ENCODE measurements at places on chromosomes 2 and 18.
A peak's percentile ranks its signal among the peaks of the same experiment; 100 is the strongest.

DNA sequence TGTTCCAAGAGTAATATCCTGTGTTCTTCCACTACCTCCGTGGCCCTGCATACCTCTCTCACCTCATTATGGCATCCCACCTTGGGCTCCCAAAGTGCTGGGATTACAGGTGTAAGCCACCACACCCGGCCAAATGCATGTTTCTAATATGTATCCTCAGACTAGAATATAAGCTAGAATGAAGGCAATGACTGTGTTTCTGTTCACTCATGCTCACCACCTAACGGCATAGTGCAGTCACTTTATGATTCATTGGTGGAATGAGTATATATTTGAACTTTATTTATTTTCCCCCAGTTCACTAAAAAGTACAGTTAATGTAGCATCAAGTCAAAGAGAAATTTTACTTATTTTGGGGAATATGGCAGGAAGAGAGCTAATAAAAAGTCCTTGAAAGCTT lies 11.3 kb downstream of the PIGN start:
- no peak for DNase-seq

DNA sequence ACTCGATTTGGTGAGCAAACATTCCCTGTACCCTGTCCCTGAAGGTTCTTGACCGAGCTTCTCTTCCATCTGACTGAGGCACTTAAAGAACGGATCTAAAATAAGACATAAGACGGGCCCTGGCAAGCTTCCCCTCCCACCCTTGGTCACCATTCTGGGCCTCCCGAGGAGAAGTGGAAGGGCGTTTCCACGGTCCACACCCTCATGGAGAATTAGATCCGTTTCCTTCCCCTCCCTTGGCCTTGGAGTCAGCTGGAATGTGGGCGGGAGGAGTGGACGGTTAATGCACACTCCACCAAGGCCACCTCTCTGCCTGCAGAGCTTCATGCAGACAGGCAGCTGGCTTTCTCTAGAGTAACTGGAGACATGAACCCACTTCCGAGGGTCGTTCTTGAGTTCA lies 257.3 kb upstream of the APCDD1 start:
- no peak for DNase-seq

- peak; percentile 93 for DNase-seq
Measured at GRCh38 chr2:84881581-84882413, 913 bp upstream of the TRABD2A start.

GRCh38 chr2:126253669-126254068 lies 402.3 kb upstream of the GYPC start:
- no peak for DNase-seq

- no peak for DNase-seq
Measured at GRCh38 chr2:43003702-43004101, 211.3 kb upstream of the HAAO start.

GRCh38 chr2:236404346-236404745 lies 140.1 kb upstream of the ASB18 start:
- DNase-seq = no peak

GRCh38 chr18:79486356-79487182 lies 90.8 kb downstream of the NFATC1 start:
- DNase-seq = peak; percentile 9

DNA sequence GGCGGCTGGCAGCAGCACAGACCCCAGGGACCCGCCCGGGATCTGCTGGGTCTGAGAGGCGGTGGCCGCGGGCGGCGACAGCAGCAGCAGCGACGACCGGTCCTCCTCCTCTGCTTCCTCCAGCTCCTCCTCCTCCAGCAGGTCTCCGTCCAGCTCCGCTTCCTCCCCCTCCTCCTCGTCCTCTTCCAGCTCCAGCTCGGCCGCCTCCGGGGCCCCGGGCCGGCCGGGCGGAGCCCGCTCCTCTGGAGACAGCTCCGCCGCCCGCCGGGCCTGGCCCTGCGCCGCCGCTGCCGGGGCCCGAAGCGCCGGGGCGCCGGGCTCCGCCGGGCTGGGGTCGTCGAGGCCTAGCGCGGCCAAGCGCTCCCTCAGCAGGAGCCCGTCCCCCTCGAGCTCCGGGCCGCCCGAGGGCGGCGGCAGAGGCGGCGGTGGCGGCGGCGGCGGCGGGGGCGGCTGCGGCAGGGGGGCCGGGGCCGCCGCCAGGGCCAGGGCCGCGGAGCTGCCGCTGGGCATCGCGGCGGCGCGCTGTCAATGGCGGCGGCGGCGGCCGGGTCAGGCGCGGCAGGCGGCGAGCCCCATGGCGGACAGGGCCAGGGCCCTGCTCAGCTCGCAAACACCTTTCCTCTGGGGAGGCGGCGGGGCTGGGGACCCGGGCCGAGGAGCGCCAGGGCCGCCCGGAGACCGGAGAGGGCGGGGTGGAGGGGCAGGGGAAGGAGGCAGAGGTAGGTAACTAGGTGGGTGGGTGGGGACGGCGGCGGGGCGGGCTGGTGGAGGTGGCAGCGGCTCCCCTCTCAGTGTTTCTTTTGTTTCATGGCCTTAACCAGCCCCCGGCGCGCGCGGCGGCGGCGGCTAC lies 445 bp downstream of the MEX3C start:
- peak; percentile 64 for DNase-seq

- DNase-seq = no peak
Measured at GRCh38 chr2:16952368-16952767, 286.7 kb upstream of the CYRIA start.

GRCh38 chr2:127413782-127414637 lies 4.2 kb upstream of the PROC start:
- DNase-seq = no peak

- peak; percentile 49 for DNase-seq
Measured at GRCh38 chr18:63119647-63120046, 199.9 kb downstream of the BCL2 start.

- DNase-seq = no peak
Measured at GRCh38 chr2:65443509-65444186, 11.2 kb upstream of the SPRED2 start.

GRCh38 chr18:13465124-13465446 lies 246.5 kb downstream of the LDLRAD4 start:
- DNase-seq = no peak

DNA sequence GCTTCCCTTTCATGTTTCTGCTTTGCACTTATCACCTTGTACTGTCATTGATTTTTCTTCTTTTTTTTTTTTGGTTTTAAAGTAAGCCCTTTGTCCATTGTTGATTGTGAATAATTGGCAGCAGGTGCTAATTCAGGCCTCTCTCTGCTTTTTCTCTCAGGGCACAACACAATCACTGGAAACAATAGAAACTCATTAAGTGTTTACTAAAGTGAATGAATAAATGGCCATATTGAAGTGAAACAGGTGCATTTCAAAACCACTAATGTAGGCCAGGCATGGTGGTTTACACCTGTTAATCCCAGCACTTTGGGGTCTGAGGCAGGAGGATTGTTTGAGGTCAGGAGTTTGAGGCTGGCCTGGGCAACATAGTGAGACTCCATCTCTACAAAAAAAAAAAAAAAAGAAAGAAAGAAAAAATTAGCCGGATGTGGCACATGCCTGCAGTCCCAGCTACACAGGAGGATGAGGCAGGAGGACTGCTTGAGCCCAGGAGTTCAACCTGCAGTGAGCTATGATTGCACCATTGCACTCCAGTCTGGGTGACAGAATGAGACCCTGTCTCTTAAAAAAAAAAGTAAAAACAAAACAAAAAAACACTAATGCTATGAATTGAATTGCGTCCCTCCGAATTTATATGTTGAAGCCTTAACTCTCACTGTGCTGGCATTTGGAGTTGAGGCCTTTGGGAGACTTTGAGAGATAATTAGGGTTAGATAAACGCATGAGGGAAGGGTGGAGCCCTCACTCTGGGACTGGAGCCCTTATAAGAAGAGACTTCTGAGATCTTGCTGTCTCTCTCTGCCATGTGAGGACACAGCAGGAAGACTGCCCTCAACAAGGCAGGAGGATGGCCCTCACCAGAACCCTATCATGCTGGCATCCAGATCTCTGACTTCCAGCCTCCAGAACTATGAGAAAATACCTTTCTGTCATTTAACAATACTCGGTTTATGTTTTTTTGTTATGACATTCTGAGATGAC lies 19.9 kb downstream of the SLC38A11 start:
- DNase-seq = no peak

GRCh38 chr18:63736876-63737275 lies 34.1 kb downstream of the SERPINB11 start:
- DNase-seq = no peak

- no peak for DNase-seq
Measured at GRCh38 chr2:16247326-16248122, 307.2 kb downstream of the MYCN start.

DNA sequence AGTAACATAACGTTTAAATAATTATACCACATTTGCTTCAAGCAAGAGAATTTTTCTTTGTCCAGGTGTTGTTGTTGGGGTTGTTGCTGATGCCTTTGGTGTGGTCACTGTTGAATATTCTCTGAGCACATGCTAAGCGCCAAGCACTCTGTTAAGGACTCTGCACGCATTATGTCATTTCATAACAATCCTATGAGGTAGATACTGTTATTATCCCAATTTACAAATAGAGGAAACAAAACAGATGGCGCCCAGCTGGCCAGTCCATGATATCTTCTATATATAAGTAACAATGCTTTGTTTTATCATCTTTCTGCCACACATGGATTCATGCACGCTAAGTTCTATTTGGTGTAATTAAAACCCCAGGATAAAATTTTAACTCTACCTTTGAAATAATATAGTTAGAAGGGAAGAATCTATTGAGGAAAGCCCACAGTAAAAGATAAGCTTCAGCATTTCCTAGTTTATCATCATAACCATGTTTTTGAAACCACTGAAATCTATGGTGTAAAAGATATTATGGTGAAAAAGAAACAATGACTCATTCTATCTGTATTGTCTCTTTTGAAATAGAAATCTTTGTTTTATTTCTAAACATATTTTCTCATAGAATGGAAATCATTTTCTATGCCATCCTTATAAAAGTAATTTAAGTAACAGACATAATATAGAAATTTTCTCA lies 199.7 kb downstream of the PID1 start:
- DNase-seq = no peak

DNA sequence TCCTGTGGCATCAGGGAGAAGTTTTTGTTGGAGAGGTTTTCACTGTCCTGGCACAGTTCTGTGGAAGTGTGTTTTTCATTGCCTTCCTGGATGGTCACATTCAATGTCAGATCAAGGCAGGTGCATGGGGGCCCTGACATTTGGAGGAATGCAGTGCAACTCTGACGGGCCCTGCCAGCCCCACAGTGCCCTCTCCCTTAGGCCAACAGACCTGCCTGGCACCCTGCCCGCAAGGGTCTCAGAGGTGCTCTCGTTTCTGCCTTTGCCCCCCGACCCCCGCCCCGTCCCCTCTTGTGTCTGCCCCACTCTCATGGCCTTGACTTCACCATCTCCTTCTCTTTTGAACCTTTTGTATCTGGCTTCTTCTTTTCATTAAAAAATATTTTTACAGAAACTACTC lies 257.2 kb upstream of the HDAC4 start:
- DNase-seq = no peak

DNA sequence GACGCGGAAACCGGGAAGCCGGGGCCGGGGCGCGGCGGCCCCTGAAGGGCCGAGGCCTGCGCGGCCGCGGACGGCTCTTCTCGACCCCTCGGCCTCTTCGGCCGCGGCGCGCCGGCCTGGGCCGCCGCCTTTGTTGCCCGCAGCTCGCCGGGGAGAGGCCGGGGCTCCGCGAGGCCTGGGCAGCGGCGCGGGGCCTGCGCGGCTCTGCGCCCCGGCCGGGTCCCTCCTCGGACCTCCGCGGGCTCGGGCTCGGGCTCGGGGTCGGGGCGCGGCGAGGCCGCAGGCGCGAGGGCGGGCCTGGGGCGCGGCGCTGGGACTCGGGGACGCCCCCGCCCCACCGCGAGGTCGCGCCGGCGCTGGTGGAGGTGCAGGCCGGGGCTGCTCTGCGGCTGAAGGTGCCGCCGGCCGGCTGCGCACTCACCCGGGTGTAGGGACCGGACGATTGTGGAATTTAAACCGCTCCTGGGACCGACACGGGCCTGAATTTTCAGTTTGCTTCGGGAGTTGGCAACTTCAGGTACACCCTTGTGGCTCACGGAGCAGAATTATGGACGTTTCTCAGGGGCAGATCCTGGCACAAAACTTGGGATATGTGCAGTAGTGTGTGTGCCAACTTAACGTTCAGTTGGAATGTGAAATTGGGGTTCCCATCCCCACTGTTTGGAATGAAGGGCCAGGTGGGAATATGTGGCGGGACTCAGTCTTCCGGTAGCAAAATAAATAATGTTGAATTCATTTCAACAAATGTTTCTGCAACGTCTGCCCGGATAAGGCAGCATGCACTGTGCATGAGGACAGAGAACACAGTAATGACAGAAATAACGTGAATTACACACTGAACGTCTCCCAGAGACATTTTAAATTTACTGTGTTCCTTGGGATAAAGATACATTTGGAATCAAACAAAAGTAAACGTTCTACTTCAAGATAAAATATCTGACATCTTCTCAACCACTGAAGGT lies 787 bp downstream of the SOCS6 start:
- DNase-seq = peak; percentile 32

DNA sequence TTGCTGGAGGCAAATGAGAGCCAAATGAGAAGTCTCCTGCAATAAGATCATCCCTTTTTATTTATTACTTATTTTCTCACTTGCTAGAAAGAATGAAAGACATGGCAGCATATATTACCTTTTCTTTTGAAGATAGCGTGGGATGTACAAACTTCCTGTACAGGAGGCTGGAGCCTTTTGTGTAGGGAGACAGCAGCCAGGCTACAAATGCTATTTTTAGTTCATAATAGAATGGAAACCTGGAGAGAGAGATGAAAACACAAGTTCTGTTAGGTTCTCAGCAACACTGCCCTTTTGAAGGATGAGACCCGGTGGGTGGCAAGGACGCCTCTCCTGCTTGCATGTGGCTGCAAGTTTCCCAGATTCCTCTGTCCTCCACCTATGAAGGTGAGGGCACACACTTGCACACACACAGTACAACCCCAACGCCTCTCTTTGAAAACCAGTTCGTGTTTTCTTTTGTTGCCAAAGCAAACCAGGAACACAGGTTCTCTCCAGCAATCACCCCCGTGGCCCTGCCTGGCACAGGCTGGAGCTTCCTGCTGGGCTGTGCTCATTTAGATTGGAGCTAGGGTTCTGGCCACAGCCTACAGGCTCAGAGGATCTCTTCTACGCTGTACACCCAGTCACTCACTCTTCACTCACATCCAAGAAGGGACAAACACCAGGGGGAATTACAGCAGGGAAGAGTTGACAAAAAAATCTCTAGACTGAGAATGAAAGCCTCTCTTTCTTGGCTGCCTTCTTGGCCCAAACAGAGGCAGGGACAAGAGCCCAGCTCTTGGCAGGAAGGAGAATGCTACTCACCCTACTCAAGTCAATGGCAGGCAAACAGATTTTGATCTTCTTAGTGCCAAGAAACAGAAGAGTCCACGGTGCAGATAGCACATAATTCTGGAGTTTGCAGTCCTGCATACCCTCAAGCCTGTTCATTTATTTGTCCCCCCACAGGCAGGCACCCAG lies 55.6 kb downstream of the MRPL35 start:
- no peak for DNase-seq

DNA sequence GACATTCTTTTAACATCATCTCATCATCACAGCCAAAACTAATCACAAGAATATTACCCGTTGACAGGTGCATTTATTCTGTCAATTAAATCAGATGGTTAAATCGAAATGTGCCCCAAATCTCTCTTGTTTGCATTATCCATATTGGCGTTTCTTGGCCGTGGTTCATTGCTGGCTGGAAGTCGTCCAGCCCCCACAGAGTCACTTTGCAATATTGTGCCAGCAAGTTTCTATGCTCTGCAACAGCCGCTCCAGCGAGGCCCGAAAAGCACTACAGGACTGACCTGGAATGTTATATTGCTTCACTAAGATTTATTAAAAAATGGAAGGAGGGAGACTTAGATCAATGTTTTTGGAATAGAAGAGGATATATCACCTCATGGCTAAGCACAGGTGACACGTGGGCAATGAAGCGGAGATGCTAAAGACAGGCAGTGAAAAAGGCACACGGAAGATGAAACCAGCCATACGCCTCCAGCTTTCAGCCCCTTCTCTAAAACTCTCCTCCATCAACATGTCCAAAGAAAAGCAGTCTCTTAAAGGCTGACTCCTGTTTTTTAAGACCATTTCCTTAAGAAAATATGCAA lies 176.8 kb upstream of the VRK2 start:
- DNase-seq = no peak
